ENCODE measurements at places on chromosomes 4 and X. TPM values are rescaled to one million over a fixed set of nuclear protein-coding genes. Genes with fewer than 3 reads are reported as not detected.

CFP gene
- total RNA-seq = 1.1 TPM

CT47B1 gene
- not detected for total RNA-seq

NEUROG2 gene
- total RNA-seq = not detected

DGAT2L6 gene
- not detected for total RNA-seq

SERPINA7 gene
- total RNA-seq = not detected

DNA sequence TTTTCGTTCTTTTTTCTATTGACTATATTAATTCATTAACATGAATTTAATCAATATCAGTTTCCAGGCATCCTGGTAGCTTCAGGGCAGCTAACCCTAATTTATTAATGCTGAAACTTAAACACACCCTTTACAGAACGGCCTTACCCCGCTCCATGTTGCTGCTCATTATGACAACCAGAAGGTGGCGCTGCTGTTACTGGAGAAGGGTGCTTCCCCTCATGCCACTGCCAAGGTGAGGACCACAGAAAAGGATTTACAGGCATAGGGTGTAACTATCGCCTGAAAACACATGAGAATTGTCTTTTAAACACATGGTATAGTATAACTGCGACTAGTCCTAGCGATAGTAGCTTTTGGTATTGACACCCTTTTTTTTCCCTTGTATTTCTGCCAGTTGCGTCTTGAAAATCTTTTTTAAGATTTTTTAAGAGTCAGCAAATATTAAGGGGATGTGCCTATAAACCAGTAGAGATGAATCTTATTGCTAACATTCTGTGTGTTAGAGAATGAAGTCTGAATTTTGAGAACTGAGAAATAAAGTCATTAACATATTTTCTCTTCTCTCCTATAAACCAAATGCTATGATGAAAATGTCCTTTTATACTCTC, 229.0 kb downstream of the ANK2 start:
- DNase-seq = peak; percentile 68

GRCh38 chr4:38068107-38068506, 107.9 kb downstream of the PTTG2 start:
- DNase-seq = no peak

DNA sequence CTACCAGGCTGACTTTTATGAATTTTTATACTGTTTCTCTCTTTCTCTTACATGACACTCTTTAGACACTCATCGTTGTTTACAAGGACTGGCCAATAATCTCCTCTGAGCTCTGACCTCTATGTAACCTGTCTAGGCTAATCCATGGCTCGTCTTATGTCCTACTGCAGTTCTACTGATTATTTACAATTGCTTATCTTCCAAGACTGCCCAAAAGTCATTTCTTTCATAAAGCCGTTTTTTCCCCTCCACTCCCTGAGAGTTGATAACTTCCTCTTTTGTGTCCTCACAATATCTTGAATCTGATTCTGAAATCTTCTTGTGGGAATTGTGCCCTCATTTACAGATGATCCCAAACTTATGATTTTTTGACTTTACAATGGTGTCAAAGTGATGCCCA, 18.3 kb upstream of the SNCA start:
- no peak for DNase-seq

GRCh38 chrX:40174001-40174853, 76.5 kb upstream of the BCOR start:
- DNase-seq = peak; percentile 62

- DNase-seq = no peak
Measured at GRCh38 chrX:120755066-120755846, 120.4 kb downstream of the CT47B1 start.

DNA sequence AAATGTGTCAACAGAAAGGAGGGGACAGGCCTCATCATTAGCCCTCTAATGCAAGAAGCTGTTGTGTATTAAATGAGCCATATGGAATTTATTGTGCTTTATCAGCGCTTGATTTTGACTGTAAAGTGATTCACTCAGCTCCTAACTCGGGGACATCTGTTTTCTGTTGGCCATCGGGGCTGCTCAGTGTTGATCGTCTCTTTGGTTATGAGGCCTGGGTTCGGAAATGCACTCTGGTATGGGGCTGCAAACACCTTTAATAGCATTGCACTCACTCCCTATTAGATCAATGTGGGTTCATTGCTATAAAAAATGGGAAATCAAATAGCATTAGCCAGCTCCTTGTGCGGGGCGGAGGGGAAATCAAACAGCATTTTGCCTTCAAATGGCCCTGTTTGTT, 6.4 kb downstream of the ARX start:
- no peak for DNase-seq

DNA sequence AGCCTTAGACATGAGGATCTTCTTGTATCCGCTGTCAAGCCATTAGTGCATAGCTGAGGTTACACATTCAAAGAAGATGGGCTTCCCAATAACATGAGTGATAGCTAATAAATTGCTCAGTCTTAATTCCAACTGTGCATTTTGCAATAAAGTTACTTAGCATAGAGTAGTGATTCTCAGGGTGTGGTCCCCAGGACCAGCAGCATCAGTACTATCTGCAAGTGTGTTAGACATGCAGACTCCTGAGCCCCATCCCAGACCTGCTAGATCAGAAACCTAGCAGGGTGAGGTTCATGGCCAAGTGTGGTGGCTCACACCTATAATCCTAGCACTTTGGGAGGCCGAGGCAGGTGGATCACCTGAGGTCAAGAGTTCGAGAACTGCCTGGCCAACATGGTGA, 20.1 kb downstream of the ATP10D start:
- no peak for DNase-seq

GRCh38 chr4:133565379-133565778, 416.3 kb downstream of the PCDH10 start:
- no peak for DNase-seq

DNA sequence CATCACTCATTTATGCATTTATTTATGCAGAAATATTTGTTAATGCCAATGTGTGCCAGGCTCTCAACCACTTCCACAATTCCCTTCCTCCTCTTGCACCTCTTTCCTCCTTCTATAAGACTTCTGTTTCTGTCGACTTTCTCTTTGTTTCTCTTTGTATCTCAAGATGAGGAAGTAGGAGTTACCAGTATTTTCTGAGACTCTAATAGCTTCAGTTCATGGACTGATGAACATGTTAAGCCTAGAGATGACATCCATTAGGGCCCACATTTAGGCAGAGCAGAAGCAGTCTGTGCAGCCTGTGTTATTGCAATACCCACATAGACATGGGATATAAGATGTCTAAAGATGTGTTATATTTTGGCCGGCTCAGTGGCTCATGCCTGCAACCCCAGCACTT, 241.8 kb upstream of the SMIM31 start:
- DNase-seq = no peak

- no peak for DNase-seq
Measured at GRCh38 chrX:82711457-82711856, 796.6 kb upstream of the POU3F4 start.

GRCh38 chr4:146472404-146472803, 49.3 kb downstream of the SLC10A7 start:
- no peak for DNase-seq

DNA sequence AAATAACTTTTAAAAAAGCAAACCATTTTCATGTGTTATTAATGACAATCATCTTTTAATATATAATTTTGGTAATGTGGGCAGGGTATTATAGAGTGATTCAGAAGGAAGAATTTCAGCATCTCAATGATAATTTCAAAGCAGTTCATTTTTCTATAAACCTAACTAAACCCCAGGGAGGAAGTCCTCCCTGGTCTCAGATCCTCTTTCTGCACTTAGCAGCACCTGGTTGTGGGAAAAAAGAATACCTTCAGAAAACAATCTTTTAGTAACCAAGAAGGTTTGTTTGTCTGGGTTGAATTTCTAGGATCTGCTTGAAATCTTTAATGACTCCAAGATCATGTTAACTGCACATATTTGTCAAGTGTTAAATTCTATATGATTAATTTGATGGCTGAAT, 29.9 kb downstream of the DKK2 start:
- no peak for DNase-seq

DNA sequence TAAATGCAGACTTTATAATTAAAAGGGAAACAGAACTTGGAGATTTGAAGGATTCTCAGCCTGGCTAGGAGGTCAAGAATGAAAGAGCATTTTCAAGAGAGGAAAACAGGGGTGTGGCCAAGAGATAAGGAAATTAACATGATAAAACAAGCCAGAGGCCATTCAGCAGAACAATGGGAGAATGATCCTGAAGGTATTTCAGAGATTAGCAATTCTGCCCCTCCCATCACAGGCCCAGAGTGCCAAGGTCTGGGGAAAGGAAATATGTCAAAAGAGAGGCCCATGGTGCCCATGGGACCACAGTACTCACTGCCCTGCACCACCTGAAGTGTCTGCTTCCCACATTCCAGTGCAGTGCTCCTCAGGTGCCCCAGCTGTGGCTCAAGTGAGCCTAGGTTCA, 188.5 kb upstream of the STS start:
- DNase-seq = no peak

Measured in Peyer's patch (tissue), 4 donors.